Fibroblast of the aortic adventitia (primary cell): ENCODE measurements at places on chromosomes 16 and 17. TPM values are rescaled to one million over a fixed set of nuclear protein-coding genes. Genes with fewer than 3 reads are reported as not detected.

GRCh38 chr16:68283801-68284598 lies 19.7 kb downstream of the SLC7A6 start:
- DNase-seq, result no peak

The KRTAP4-12 gene
- not detected in 2 replicates for total RNA-seq

GRCh38 chr16:85567101-85567866 lies 45.8 kb upstream of the GSE1 start:
- no peak for DNase-seq

The C17orf67 gene
- 0.41 and 0.99 TPM in 2 replicates for total RNA-seq

The KCNH6 gene
- not detected in 2 replicates for total RNA-seq

GRCh38 chr17:14211801-14212200 lies 24.9 kb downstream of the CDRT15 start:
- no peak for DNase-seq

DNA sequence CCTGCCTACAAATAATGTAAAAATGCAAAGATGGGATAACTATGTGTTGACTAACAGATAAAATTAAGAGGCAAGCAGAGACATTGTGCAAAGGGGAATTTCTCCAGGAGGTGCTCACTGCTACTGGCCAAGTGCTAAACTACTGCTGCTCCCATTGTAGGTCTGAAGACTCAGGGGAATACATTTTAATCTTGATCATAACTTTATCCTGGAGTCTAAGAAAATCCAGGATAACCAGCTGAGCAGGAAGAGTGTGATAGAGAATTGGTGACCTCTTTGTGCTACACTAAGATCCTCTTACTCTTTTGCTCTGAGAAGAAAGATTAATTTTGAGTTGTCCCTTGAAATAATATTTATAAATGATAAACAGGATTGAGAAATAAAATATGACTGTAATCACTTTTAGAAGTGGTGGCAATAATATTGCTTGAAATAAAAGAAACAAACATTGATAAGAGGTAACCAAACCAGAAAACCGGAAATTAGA lies 5.9 kb downstream of the RNF43 start:
- no peak for DNase-seq
